Muscle of leg (tissue), 16 donors: ENCODE measurements at places on chromosomes 3 and 15.
A peak's percentile ranks its signal among the peaks of the same experiment; 100 is the strongest.

GRCh38 chr15:44529864-44530604 is 6.9 kb upstream of the EIF3J start:
- no peak overlapping the region for H3K4me3 ChIP-seq
- H3K4me1 ChIP-seq = no peaks in the 10 kb centered on the region
- H3K36me3 ChIP-seq = peaks cover 5% of the 10 kb centered on the region
- H3K27ac ChIP-seq = no peak overlapping the region
- DNase-seq = no peak

GRCh38 chr3:37174532-37175126 is at the start of gene LRRFIP2:
Gene LRRFIP2, minus strand, starts transcription at chr3:37174582. Its CDS starts 25,599 bp downstream, at chr3:37148983.
- H3K4me1 ChIP-seq = peaks cover 7% of the 10 kb centered on the region
- no peaks in the 10 kb centered on the region for H3K27me3 ChIP-seq
- peak within 1 kb of the TSS; percentile 88 for H3K4me3 ChIP-seq
- peak; percentile 16 for DNase-seq
- H3K36me3 ChIP-seq = peaks cover 6% of the 10 kb centered on the region

GRCh38 chr3:152193673-152194267 is 75.0 kb upstream of the MBNL1 start:
- H3K27me3 ChIP-seq = no peaks in the 10 kb centered on the region
- H3K36me3 ChIP-seq = no peaks in the 10 kb centered on the region
- H3K4me1 ChIP-seq = no peaks in the 10 kb centered on the region
- DNase-seq = no peak
- H3K4me3 ChIP-seq = no peak overlapping the region

GRCh38 chr3:18098960-18099587 is 326.1 kb downstream of the SATB1 start:
- no peak for DNase-seq
- no peak overlapping the region for H3K27ac ChIP-seq
- H3K36me3 ChIP-seq = no peaks in the 10 kb centered on the region
- H3K27me3 ChIP-seq = no peaks in the 10 kb centered on the region
- H3K4me1 ChIP-seq = no peaks in the 10 kb centered on the region
- H3K4me3 ChIP-seq = no peak overlapping the region

DNA sequence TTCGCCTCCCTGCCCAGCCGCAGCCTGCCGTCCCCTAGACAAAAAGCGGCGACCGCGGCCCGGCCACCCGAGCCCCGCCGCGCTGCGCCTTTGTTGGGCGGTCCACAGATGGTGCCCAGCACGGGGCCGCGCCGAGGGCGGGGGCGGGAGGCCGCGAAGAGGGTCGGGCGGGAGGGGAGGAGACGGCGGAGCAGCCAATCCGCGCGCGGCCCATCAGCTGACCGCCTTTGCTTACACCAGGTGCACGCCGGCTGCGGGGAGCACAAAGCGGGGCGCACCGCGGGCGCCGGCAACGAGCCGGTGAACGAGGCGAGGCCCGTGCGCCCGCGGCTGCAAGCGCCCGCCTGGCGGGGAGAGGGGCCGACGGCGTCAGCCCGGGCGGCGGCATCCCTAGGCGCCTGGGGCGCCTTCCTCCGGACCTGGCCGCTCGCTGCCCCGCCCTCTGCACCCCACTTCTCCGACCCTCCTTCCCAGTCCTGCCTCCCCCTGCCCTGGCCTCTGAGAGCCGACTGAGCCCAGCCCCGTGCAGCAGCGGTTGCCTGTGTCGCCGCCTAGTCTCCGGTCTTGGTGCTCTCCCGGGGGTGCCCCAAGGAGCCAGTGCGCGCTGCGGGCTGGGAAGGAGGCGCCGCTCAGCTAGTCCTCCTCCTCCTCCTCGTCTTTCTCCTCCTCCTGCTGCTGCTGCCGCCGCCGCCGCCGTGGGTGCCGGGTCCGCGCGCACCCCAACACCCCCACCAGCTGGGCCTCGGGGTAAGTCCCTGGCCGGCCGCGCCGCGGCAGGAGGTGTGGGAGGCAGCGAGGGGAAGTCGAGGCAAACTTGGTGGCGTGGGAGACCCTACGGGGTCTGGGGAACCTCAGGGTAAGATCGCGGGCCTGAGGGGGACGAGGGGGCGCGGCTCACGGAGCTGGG is at the start of gene LRRN1:
TSS of gene LRRN1 (plus strand) at position 259 of the 907 bp plus-strand sequence. CDS start 45,211 bp downstream, outside the sequence.
- H3K27me3 ChIP-seq = peaks cover 41% of the 10 kb centered on the region
- peak within 1 kb of the TSS; percentile 84 for H3K27ac ChIP-seq
- DNase-seq = peak; percentile 91

- H3K27ac ChIP-seq = peak overlapping the region; percentile 8
- peaks cover 73% of the 10 kb centered on the region for H3K4me1 ChIP-seq
- H3K4me3 ChIP-seq = no peak overlapping the region
- no peak for DNase-seq
Measured at GRCh38 chr3:66441129-66441528, 59.7 kb downstream of the LRIG1 start.

GRCh38 chr15:27635916-27636315 is 463.2 kb downstream of the OCA2 start:
- H3K27ac ChIP-seq = no peak overlapping the region
- H3K4me1 ChIP-seq = no peaks in the 10 kb centered on the region
- no peaks in the 10 kb centered on the region for H3K27me3 ChIP-seq

GRCh38 chr3:126888186-126888760 is 94.6 kb upstream of the PLXNA1 start:
- H3K4me1 ChIP-seq = peaks cover 9% of the 10 kb centered on the region
- no peak overlapping the region for H3K4me3 ChIP-seq
- no peak for DNase-seq
- peaks cover 3% of the 10 kb centered on the region for H3K36me3 ChIP-seq
- H3K27me3 ChIP-seq = no peaks in the 10 kb centered on the region

- DNase-seq = no peak
- no peaks in the 10 kb centered on the region for H3K4me1 ChIP-seq
- no peak overlapping the region for H3K4me3 ChIP-seq
Measured at GRCh38 chr3:170233530-170233929, 11.3 kb downstream of the PRKCI start.

GRCh38 chr3:56547486-56547885 is 9.5 kb upstream of the CCDC66 start:
- H3K4me1 ChIP-seq = no peaks in the 10 kb centered on the region
- H3K27me3 ChIP-seq = peaks cover 2% of the 10 kb centered on the region
- H3K4me3 ChIP-seq = no peak overlapping the region

DNA sequence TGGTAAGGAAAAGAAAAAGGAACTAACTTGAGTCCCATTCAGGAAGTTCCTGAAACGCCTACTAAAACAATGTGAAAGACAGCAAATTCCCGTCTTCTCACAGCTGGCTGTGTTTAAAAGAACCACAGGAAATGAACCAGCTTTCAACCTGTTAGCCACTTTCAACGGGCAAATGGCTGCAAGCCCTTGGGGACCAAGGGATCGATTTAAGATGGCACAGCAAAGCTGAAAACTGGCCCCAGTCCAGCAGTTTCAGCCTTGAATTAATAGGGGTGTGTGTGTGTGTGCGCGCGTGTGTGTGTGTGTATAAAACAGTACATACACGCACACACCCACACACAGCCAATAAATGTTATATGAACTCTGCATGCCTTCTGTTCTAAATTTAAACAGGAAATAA is 168.7 kb upstream of the TMCO5A start:
- H3K4me3 ChIP-seq = no peak overlapping the region
- no peaks in the 10 kb centered on the region for H3K36me3 ChIP-seq
- H3K4me1 ChIP-seq = peaks cover 2% of the 10 kb centered on the region

- no peak overlapping the region for H3K27ac ChIP-seq
- no peaks in the 10 kb centered on the region for H3K36me3 ChIP-seq
- no peaks in the 10 kb centered on the region for H3K27me3 ChIP-seq
- no peak for DNase-seq
- H3K4me1 ChIP-seq = peaks cover 2% of the 10 kb centered on the region
Measured at GRCh38 chr15:90340345-90340744, 11.7 kb upstream of the ZNF774 start.

- no peak overlapping the region for H3K27ac ChIP-seq
- no peaks in the 10 kb centered on the region for H3K4me1 ChIP-seq
- DNase-seq = no peak
- H3K27me3 ChIP-seq = no peaks in the 10 kb centered on the region
Measured at GRCh38 chr15:47407692-47408091, 309.6 kb upstream of the SEMA6D start.

DNA sequence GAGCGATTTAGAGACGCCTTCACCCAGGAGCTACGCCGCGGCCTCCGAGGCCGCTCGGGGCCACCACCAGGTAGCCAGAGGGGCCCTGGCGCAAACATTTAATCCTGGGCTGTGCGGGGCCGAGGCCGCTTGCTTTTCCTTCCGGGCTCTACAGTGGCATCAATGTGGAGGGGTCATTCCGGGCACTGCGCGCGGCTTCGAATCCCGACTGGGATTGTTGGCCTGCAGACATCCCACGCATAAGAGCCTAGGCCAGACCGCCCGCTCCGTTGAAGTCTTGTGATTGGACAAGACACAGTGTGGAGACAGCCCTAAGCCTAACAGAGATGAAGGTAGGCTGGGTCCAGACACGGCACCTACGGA is 568 bp upstream of the NCBP2 start:
- peaks cover 21% of the 10 kb centered on the region for H3K36me3 ChIP-seq
- H3K4me3 ChIP-seq = peak overlapping the region; percentile 99
- no peaks in the 10 kb centered on the region for H3K27me3 ChIP-seq
- no peak for DNase-seq
- H3K4me1 ChIP-seq = peaks cover 19% of the 10 kb centered on the region
- peak overlapping the region; percentile 59 for H3K27ac ChIP-seq

DNA sequence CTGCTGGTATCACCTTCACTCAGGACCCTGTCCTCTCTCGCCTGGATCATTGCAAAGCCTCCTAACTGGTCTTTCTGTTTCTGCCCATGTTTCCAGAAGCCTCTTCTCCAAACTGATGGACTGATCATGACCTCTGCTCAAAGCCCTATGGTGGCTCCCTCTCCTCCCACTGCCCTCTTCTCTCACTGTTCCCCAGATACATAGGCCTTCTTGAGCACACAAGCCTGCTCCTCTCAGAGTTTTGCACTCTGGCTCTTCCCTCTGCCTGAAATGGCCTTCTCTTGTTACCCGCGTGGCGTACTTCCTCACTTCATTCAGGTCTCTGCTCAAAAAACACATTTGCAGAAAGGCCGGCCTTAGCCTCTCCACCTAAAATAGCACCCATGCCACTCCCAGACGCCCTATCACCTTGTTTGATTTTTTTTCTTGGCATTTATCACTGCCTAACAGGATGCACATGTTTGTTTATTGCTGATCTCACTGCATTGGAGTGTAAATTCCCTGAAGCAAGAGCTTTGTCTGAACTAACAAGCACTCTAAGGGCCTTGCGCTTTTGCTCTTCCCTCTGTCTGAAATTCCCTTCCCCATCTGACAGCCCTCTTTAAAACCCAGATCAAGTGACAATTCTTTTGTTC is 1.4 kb upstream of the ETFA start:
- H3K36me3 ChIP-seq = no peaks in the 10 kb centered on the region
- DNase-seq = no peak
- H3K4me3 ChIP-seq = no peak overlapping the region
- peaks cover 4% of the 10 kb centered on the region for H3K27me3 ChIP-seq
- no peak overlapping the region for H3K27ac ChIP-seq

GRCh38 chr3:193857996-193858395 is 265.0 kb downstream of the OPA1 start:
- no peak overlapping the region for H3K4me3 ChIP-seq
- no peaks in the 10 kb centered on the region for H3K36me3 ChIP-seq
- H3K27ac ChIP-seq = no peak overlapping the region
- H3K4me1 ChIP-seq = peaks cover 7% of the 10 kb centered on the region

DNA sequence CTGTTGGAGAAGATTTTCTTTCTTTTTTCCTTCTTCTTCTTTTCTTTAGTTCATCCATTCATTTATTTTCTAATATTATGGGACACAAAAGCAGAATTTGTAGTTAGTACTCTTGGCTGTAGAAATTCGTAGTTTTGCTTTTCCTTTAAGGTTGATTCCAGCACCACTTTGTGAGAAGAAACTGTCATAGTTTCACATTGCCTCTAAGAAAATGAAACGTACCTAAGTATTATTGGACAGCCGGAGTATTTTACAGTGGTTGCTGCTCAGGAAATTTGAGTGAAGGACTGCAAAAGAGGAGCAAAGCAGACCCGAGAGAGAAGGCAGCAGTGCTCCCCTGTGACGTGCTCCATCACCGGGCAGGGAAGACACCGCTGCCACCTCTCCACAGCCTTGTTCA is 48.1 kb downstream of the PLCL2 start:
- H3K27me3 ChIP-seq = no peaks in the 10 kb centered on the region
- no peak for DNase-seq
- H3K36me3 ChIP-seq = no peaks in the 10 kb centered on the region
- no peaks in the 10 kb centered on the region for H3K4me1 ChIP-seq
- H3K27ac ChIP-seq = no peak overlapping the region

DNA sequence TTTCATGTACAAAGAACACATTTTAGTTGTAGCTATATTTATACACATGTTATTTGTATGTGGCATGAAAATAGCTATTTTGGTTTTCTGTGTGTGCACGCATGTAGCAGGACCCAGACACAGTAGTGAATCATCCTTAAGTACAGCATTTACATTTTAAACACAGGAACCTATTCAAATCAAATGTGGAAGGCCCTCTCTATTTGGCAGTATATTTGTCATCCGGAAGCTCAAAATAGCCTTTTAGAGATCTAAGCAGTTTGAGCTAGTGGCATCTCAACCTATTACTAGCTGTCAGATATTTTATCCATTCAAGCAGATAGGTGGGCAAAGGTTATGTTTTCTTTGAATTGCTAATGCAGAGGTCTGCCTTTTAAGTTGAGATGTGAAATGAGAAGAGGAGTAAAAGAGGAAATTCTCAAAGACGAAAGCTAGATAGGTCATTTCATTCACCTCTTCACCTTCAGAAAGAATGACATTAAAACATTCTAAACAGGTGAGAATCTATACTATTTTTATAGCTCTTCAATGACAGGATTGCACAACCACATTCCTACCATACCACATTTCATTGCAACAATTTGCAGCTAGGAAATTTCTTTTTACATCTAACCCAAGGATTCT is 46.3 kb upstream of the TIPARP start:
- peaks cover 10% of the 10 kb centered on the region for H3K4me1 ChIP-seq
- H3K27ac ChIP-seq = no peak overlapping the region
- no peak for DNase-seq

GRCh38 chr15:74317820-74318375 is 49.5 kb downstream of the CYP11A1 start:
- H3K36me3 ChIP-seq = no peaks in the 10 kb centered on the region
- peaks cover 65% of the 10 kb centered on the region for H3K4me1 ChIP-seq
- DNase-seq = peak; percentile 98
- peak overlapping the region; percentile 96 for H3K27ac ChIP-seq
- H3K27me3 ChIP-seq = no peaks in the 10 kb centered on the region

DNA sequence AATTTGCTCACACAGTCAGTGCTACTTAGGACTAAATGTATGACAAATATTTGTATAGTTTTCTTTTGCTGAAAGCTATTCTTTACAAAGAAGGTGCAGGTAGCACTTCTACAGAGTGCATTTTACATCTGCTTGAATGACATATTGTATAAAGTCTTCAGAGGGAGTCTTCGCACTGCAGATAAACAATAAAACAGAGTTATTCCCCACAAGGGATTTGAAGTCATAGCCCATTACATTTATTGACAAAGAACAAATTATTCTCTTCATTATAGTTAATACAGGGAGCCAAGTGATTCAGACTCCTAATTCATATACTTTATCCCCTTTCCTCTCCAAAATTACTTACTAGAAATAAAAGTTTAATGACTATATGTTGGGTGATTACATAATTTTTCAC is 529.7 kb downstream of the EDEM1 start:
- H3K4me3 ChIP-seq = no peak overlapping the region
- no peak for DNase-seq
- no peaks in the 10 kb centered on the region for H3K4me1 ChIP-seq
- no peaks in the 10 kb centered on the region for H3K27me3 ChIP-seq
- no peak overlapping the region for H3K27ac ChIP-seq
